ELR (cell line): ENCODE measurements at places on chromosomes 13 and 19.

DNA sequence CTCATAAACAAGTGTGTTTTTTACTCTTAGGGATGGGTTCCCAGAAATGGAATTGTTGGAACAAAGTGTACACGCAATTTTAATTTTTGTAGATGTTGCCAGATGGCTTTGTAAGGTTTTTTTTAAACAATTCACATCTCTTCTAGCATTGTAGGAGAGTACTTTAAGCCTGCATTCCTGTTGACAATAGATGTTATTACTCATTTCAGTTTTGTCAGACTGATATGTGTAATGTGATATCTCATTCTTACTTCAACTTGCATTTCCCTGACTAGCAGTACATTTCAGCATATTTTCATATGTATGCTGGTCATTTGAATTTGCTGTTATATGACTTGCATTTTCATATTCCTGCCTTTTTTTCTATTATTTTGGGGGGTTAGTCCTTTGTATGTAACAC lies 186.6 kb upstream of the SLITRK6 start:
- peak; percentile 69 for DNase-seq

DNA sequence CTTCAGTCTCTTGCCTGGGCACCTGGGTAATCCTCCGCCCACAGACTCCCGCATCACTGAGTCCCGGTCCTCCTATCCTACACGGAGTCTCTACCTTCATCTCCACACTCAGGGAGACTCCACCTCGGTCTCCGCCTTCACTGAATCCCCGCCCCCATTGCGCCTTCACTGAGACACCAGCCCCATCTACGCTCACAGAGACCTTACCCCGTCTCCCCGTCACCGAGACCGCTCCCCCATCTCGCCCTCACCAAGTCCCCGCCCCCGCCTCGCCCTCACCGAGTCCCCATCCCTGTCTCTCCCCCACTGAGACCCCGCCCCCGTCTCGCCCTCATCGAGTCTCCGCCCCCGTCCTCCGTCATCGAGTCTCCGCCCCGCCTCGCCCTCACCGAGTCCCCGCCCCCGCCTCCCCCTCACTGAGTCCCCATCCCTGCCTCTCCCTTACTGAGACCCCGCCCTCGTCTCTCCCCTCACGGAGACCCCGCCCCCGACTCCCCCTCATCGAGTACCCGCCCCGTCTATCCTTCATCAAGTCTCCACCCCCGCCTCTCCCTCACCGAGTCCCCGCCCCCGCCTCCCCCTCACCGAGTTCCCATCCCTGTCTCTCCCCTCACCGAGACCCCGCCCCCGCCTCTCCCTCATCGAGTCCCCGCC lies 23.1 kb upstream of the ZNF846 start:
- peak; percentile 94 for DNase-seq

DNA sequence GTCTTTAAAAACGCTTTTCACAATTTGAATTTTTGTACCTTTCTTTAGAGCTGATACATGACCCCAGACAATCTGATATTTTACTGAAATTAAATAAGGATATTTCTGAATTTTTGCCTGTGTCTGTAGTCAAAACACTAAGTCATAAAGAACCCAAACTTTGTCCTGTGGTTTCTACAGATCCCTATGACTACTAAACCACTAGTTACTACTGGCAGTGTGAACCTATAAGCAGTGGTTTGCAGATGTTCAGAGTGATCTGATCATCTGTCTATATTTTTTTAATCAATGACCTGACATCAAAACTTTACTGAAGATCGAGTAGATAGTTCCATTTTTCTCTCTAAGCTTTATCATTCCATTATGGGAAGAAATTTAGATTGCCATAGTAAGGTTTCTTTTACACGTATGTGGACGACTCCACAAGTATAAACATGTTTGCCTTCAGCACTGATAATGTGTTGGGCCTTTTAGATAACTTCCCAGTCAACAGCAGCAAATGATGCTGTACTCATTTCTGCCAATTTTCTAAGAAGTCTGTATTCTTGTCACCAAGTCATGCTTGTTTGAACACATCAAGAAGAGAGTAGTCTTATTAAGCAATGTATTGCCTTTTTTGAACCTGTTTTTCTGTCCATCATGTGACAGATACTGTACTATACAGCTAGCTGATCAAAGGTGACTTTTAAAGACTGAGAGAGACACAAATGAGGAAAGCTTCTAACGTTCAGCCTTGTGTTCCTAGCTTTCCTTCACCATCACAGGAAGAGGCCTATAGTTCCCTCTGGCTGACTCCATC lies 21.8 kb downstream of the POLR1D start:
- no peak for DNase-seq

DNA sequence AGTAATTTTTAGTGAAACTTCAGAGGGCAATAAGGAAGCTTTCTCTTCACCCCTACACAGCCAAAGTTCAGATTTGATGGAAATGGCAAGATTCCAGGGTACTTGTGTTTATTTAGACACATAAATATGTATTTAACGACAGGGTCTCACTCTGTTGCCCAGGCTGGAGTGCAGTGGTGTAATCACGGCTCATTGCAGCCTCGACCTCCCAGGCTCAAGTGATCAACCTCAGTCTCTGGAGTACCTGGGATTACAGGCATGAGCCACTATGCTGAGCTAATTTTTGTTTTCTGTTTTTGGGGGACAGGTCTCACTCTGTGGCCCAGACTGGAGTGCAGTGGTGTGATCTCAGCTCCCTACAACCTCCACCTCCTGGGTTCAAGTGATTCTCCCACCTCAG lies 2.0 kb upstream of the SYCE2 start:
- DNase-seq = no peak

- no peak for DNase-seq
Observed at GRCh38 chr13:109410868-109411267, 375.5 kb downstream of the IRS2 start.

DNA sequence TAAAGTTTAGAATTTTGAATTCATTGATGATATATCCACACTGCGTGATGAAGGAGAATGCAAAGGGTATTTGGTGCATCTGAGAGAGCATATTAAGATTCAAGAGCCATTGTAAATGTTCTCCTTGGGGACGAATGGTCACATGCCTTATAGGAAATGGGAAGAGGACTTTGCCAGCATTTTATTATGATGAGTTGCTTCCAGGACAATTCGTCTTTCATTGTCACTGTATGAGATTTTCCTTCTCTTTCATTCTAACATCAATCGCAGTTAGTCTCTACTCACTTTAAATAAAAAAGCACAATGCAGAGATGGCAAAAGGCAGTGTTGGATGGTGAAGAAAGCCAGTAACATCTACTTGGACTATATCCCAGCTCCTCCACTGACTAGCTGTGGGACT lies 21.4 kb downstream of the WDFY2 start:
- no peak for DNase-seq

DNA sequence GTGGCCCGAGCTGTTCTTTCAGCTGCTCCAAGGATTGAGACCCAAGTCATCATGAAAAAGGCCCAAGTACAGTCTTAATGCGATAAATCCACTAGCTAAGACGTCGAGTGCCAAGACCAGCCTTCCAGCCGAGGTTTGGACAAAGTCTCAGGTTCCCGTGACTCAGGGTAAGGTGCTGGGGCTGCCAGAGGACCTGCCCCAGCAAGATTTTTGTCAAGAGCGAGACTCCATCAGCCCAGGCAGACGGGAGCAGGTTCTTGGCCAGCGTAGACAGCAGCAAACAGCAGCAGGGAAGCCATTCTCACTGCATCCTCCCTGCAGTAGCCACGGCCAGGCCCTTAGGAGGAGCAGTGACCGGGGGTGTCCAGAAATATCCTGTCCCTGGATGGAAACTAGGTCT lies 3.4 kb downstream of the FEM1A start:
- no peak for DNase-seq

DNA sequence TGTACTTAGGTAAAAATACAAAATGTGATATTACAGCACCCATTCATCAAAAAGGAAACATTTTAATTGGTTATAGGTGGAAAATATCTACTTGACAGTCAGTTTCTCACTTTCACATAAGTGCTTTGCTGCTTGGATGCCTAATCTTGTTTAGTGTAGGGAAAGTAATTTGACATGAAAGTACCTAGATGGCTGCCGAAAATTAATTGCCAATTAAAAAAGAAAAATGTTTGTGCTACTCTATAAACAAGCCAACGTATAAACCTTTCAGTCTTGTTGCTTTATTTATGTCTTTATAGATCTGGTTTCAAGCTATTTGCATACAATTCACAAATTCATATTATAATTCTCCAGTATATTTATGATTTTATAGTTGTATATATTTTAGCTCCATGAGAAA lies 729.9 kb downstream of the DACH1 start:
- DNase-seq = no peak

DNA sequence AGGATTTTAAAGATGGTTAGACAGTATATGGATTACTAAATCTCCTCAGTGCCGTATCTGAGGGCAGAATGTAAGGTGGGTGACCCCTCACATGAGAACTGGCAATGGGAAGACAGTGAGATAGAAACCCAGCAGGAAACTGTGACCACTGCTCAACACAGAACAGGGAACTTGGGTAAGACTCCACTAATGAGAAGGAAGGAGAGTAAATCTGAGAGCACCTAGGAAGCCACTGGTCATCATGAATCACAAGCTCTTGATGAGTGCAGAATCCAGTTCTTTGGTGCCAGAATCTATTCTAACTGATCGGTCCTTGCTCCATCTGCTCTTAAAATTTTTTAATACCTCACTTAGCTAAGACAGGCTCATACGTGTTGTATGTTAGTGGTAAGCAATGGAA lies 261.8 kb downstream of the KLF12 start:
- peak; percentile 66 for DNase-seq

GRCh38 chr19:20078581-20079031 lies 806 bp downstream of the ZNF90 start:
- peak; percentile 59 for DNase-seq

DNA sequence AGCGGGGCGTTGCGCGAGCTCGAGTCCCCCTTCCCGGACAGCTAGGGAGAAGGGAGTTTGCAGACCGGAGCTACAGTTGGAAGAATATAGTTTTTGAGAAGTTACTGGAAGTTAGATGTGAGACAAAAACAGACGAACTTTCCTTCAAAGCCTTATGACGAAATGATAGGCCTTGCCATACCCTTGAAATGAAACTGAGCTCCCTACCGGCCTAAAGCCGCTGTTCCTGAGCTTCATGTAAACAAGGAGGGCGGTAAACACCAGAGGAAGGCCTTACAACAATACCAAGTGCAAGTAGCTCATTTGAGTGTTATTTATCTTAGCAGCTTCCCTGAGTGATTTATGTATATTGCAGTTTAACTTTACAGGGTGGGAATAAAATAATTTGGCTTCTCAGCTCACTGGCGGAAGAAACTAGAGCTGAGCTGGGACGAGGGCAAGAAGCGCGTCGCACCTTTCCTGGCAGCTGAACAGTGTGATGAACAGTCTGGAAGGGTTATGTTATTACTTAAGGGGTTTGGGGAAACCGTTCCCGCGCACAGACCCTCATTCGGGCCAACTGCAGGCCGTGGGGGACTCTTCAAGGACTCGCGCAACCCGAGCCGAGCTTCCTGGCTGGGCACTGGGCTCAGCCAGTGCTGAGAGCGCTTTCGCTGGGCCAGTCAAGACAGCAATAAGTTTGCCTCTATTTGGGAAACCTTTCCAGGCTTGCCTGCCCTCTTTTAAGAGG lies 111.2 kb downstream of the KCNRG start:
- peak; percentile 37 for DNase-seq

GRCh38 chr19:33346665-33347064 lies 26.8 kb upstream of the CEBPG start:
- DNase-seq = no peak

- DNase-seq = peak; percentile 44
Observed at GRCh38 chr19:14081797-14082674, 3.5 kb downstream of the C19orf67 start.

GRCh38 chr19:49453757-49454240 lies 774 bp downstream of the ALDH16A1 start:
- DNase-seq = peak; percentile 37

GRCh38 chr19:51147663-51148062 lies 5.6 kb downstream of the SIGLEC7 start:
- no peak for DNase-seq

GRCh38 chr13:39038569-39039030 lies 344 bp downstream of the NHLRC3 start:
- DNase-seq = peak; percentile 50

- no peak for DNase-seq
Observed at GRCh38 chr19:41330946-41331678, 21.1 kb downstream of the CCDC97 start.

GRCh38 chr13:96837809-96838208 lies 156.5 kb downstream of the OXGR1 start:
- no peak for DNase-seq

DNA sequence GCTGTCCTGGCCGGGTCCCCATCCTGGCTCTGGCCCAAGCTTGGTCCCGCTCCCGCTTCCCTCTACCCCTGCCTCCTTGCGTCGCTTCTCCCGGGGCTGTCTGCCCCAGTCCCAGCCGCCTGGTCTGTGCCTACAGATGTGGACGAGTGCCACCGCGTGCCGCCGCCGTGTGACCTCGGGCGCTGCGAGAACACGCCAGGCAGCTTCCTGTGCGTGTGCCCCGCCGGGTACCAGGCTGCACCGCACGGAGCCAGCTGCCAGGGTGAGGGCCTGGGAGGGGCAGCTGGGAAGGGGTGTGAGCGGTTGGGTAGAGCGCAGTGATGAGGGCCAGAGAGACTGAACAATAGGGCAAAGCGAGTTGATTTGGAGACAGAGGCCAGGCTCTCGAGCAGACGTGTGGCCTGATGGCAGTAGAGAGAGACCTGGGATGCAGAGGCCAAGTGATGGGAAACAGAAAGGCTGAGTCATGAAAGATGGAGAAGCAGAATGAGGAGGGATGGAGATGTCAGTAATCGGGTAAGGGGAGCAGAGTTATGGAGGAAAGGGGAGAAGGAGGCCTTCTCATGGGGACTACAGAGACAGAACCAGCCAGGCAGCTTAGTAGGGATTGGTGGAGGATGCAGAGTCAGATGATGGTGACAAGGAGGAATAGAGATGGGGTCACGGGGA lies 9.4 kb downstream of the LTBP4 start:
- no peak for DNase-seq

GRCh38 chr13:91313103-91313502 lies 34.4 kb upstream of the MIR17HG start:
- DNase-seq = peak; percentile 51

DNA sequence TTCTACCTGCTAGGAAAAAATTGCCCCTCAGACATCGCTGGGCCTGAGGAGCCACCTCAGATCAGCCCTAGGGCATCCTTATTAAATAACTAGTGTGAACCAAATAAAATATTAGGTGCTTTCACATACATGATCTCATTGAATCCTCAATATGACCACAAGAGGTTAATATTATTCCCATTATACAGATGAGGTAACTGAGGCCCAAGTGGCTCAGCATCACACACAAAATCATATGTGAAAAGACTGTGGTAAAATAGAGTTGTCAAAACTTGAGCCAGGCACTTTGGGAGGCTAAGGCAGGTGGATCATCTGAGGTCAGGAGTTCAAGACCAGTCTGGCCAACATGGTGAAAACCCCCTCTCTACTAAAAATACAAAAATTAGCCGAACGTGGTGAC lies 2.9 kb upstream of the DMKN start:
- no peak for DNase-seq

- DNase-seq = no peak
Observed at GRCh38 chr13:54637366-54637765, 1608.8 kb downstream of the OLFM4 start.

- DNase-seq = peak; percentile 77
Observed at GRCh38 chr13:75372517-75372916, 109.5 kb downstream of the TBC1D4 start.
